ENCODE measurements at places on chromosomes 4 and X. TPM values are rescaled to one million over a fixed set of nuclear protein-coding genes. Genes with fewer than 3 reads are reported as not detected.

SFRP2 gene
- total RNA-seq = 38.2 TPM

ANOS1 gene
- 2.3 TPM for total RNA-seq

FGFR3 gene
- 0.90 TPM for total RNA-seq

CCDC158 gene
- 0.45 TPM for total RNA-seq

MAGEA2 gene
- total RNA-seq = not detected

CSAG2 gene
- not detected for total RNA-seq

FGFBP2 gene
- total RNA-seq = 16.3 TPM

UGT2B15 gene
- not detected for total RNA-seq

TMEM35A gene
- total RNA-seq = 0.19 TPM

MAMLD1 gene
- total RNA-seq = 11.2 TPM

TMEM255A gene
- 1.00 TPM for total RNA-seq

NOA1 gene
- total RNA-seq = 10.5 TPM

CT83 gene
- total RNA-seq = not detected

LRCH2 gene
- total RNA-seq = 2.6 TPM

CD38 gene
- 30.4 TPM for total RNA-seq

Measured in mesenteric fat pad (tissue), 1 donor.